ENCODE measurements at places on chromosomes 11 and 22.
A peak's percentile ranks its signal among the peaks of the same experiment; 100 is the strongest.

DNA sequence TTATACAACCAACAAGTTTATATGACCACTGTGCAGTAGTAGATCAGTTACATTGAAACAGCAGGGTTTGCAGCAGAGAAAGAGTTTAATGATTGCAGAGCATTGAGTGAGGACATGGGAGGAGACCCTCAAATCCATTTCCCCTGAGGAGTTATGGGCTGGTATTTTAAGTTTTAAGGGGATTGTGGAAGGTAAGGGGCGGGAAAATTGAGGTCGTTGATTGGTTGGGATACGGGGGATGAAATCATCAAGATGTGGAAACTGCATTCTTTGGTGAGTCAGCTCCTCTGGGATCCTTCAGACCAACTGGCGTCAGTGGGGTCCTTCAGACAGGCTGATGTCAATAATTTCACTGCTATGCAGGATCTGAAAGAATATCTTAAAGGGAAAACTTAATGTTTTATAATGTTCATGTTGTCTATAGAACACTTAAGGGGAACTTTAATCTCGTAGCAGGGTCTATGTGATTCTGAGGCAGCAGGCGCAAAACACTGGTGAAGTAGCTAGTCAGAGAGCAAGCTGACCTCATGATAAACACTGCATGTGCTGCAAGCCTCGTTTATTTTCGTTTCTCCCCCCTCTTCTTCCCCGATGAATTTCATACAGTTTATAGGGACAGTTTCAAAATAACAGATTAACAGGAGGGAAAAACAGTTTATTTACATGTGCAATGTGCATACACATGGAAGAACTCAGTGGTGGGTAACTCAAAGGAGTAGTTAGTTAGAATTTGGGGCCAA, 17.4 kb upstream of the BACE1-AS start:
- DNase-seq, result no peak

DNA sequence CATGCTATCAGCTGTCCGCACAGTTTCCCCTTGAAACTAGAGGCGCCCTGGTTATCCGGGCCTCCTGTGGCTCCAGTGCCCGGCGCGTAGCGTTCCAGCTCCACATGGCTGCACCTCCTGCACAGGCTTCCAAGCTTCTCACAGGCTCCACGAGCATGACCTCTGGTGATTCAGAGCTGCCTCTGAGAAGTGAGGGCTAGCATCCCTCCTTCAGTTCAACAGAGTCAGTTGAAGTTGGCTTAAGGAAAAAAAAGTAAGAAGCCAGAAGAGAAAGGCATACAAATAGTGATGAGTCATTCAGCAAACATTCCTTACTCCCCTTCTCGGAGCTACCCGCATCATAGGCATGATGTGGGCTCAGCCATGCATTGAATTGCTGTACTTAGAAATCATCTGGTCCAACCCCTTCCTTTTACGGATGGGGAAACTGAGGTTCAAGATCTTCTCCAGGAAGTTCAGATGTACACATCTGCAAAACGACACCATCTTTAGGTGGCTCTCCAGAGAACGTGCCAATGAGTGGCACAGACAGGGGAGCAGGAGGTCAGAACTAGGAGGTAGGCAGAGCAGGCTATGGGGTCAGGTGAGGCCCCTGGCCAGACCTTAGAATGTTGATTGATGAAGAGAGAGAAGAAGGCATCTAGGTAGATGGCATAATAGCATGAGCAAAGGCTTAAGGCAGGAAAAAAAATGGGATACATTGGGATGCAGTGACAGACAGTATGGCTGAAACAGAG, 216.3 kb upstream of the TBCEL start:
- no peak for DNase-seq

DNA sequence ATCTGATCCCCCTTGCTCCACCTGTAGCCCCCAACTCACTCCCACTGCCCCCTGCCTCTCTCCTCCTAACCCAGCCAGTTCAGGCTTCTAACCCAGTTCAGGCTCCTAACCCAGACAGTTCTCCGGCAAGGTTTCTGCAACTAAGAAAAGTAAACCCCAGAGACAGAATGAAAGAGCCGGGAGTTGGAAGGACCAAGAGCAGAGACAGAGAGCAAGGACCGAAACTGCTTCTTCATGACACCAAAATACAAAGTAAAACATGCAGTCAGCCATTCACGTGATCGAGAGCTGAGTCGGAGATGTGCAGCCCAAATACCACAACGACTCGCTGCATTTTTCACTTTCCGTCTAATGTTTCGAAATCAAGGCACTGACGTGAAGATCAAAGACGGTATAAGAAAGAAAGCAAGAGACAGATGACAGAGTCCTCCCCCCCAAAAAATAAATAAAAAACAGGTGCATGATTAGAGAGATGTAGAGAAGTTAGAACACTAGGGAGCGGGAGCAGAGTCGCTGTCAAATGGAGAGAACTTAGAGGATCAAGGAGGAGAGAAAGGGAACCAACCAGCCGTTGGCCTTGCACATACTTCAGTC, 884 bp downstream of the IL10RA start:
- peak; percentile 33 for DNase-seq

GRCh38 chr11:74283580-74284180, 27.8 kb downstream of the P4HA3 start:
- no peak for DNase-seq

Data from stimulated activated CD4-positive, alpha-beta T cell treated with anti-CD3 and anti-CD28 coated beads, TNF-alpha, amount 100 ng/mL, for 1 hour (primary cell).